ENCODE measurements at places on chromosomes 2 and 18.

DNA sequence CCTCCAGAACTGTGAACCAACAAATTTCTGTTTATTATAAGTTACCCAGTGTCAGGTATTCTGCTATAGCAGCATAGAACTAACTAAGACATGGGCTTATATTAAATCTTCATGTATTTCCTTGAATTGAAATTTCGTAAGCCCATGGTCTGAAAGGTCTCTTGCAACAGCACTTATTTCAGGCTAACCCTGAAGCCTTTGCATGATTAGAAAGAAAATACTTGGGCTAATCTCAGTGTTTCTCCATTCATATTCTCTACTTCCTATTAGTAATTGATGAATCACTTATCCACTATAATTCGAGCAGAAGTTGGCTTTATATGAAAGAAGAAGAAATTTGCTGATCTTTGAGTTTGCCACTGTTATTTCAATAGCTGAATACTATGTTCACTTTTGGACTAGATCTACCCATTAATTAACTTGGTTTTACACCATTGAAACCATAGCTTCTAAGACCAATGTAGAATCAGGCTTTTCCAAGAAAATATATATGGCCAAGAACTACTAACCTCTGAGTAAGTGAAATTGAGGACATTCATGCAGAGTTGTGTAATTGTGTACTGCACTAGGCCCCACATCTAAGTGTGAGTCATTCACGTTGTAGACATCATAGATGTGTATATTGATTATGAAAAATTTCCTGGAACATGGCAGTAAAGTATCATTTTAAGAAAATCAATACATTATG lies 731.6 kb downstream of the SOCS6 start:
- DNase-seq, result no peak

GRCh38 chr2:60867848-60868247 lies 13.5 kb upstream of the REL start:
- no peak for DNase-seq

DNA sequence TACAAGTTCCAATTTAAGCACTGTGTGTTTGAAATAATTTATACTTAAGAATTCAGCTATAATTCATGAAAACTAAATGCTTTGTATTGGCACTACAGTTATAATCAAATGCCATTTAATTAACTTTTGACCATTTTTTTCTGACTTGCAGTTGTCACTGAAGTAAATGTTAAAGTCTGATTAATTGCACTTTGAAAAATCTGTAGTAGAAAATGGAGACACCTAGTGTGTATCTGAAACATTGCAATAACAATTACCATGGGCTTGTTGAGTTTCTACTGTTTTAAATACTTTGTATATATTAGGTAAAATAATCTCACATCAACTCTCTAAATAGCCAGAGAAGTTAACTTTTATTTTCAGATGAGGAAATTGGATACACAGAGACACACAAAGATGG lies 458.6 kb upstream of the FSIP2 start:
- DNase-seq, result no peak

GRCh38 chr2:134027980-134028379 lies 225.9 kb upstream of the MGAT5 start:
- DNase-seq, result no peak

Data from omental fat pad (tissue), 4 donors.